ENCODE measurements at places on chromosomes 5 and 9.
A peak's percentile ranks its signal among the peaks of the same experiment; 100 is the strongest.

DNA sequence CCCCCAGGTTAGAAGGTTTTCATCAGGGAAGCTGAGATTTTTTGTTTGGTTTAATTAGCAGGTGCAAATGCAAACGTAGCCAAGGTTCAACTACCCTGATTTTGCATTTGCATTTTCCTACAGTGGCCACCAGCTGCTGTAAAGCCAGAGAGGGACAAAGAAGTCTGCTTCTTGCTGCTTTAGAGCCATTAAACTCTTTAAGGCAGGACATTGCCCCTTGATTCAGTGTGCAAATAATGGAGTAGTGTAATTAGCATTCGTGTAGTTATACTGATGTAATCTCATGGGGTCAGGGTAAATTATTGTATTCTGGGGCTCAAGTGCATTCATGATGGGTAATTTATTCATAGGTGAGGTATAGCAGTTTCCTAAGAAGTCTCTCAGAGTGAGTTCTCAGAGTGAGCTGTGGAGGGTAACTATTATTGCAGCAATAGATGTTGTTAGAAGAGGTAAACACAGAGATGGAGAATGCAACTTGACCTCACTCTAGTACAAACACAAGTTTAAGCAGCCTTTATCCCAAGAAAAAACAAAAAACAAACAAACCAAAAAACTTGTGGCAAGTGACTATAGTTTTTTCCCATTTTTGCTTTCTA, 526.5 kb downstream of the KIF4B start:
- DNase-seq = no peak

- DNase-seq = no peak
These were observed 7.2 kb upstream of the RPL26L1 start for GRCh38 chr5:172952034-172952511.

DNA sequence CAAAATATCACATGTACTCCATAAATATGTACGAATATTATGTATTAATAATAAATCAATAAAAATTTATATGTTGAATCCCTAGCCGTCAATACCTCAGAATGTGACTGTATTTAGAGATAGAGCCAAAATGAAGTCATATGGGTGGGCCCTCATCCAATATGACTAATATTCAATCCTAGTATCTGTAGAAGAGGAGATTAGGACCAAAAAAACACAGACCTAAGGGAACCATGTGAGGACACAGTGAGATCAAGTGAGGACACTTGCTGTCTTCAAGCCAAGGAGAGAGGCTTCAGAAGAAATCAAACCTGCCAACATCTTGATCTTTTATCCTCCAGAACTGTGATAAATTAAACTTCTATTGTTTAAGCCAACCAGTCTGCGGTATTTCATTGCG, 3.7 kb upstream of the AMACR start:
- DNase-seq = no peak

DNA sequence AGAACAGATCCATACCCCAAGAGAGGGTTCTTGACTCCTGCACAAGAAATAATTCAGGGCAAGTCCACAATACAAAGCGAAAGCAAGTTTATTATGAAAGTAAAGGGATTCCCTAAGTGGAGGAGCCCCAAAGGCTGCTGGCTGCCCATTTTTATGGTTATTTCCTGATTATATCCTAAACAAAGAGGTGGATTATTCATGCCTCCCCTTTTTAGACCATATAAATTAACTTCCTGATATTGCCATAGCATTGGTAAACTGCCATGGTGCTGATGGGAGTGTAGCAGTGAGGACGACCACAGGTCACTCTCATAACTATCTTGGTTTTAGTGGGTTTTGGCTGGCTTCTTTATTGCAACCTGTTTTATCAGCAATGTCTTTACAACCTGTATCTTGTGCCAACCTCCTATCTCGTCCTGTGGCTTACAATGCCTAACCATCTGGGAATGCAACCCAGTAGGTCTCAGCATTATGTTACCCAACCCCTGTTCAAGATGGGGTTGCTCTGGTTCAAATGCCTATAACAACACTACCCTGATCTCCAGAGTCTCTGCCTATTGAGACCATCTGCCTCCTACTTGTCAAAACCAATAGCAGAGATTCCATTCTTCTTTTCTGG, 154.4 kb upstream of the GRAMD2B start:
- no peak for DNase-seq

GRCh38 chr5:76764374-76764773, 48.4 kb downstream of the F2R start:
- DNase-seq = no peak

GRCh38 chr5:113487781-113488644, at the start of gene MCC:
MCC (minus strand) TSS chr5:113488453.
- DNase-seq = peak; percentile 88

- no peak for DNase-seq
These were observed 16.7 kb downstream of the TGFBR1 start for GRCh38 chr9:99121604-99122003.

DNA sequence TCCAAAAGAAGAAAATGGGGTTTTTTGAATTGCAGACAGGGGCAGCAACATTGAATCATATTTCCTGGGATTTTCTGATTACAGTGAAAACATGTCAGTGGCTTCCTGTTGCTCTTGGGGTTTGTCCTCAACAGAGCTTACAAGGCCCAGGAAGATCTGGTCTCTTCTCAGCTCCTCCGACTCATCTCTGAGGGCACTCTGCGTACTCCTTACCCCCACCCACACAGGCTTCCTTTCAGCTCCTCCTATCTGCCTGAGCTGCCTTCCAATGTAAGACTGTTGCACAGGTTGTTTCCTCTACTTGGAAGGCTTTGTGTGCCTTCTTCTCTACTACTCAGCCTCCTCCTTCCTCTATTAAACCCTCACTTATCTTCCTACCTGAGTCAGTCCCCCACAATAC, 245.1 kb upstream of the MEF2C start:
- DNase-seq = no peak

DNA sequence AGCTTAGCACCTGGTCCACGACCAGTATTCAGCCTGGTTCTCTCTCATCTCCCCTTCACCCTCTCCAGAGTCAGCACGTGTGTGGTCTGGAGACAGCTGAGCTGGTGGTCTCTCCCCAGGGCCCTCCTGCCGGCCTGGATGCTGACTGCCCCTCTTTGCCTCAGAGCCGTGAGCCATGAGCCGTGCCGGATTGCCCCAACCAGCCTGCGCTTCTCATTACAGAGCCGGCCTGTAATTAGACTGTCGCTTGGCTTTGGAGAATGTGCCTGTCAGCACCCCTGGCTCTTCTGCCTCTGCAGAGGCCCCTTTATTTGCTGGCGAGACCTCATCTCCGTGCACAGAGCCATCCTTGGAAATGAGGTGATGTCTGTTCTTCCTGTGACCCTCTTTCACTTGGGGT, 118.7 kb upstream of the BOD1 start:
- DNase-seq = no peak

- DNase-seq = no peak
These were observed 250.1 kb upstream of the TRPC7 start for GRCh38 chr5:136615251-136616119.

GRCh38 chr9:134318481-134318891, 7.8 kb upstream of the RXRA start:
- no peak for DNase-seq

DNA sequence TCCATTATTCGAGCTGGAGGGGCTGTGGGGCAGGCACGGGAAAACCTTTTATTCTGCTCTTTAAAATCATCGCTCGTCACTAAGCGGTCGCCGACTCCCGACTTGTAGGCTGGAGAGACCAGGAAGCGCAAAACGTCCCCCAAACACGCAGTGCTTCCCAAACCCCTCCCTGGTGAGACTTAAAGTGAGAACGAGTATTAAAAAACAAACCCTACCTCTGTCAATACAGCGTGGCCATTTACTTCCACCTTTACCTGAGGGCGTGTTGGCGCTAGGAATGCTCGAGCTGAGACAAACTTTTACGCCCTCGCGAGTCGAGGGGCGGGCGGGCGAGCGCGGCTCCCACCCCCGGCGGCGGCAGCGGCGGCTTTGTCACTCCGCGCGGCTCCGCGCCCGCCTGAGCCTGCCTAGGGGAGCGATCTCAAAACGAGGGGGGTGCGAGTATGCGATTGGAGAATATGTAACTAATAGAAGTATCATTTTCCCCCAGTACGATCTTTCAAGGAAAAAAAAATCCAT, at the start of gene NR2F1-AS1:
Gene NR2F1-AS1 (minus strand): TSS at position 293 of the 519 bp plus-strand sequence.
- DNase-seq = no peak

DNA sequence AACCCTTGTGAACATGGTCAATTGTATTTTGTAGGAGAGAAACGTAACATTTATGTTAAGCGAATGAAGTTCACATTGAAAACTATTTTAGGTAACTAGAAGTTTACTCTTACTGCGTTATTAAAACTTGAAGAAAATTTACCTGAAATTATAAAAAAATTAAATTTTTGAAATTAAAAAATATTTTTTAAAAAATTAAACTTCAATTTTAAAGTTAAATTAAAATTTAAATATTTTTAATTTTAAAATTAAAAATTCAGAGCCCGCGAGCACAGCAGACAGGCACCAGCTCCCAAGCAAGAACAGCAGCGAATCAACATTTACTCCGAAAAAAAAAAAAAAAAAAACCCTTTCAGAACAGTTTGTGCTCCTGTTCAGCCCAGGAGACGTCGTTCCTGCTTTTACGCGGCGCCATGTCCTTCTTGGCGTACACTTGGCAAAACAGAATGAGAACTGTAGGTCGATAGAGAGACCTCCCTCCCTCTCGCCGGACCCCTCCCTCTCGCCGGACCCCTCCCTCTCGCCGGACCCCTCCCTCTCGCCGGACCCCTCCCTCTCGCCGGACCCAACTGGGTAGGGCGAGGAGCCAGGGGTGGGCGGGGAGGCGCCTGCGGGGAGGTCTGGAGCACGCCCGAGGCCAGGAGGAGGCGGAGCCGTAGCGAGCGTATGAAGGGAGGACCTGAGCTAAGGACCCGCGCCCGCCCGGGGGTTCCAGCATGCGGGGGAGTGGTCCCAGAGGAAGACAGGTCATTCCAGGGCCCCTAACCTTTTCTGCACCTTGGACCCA, 235.8 kb downstream of the ROR2 start:
- peak; percentile 32 for DNase-seq

GRCh38 chr5:113524927-113525326, 11.4 kb downstream of the YTHDC2 start:
- no peak for DNase-seq

DNA sequence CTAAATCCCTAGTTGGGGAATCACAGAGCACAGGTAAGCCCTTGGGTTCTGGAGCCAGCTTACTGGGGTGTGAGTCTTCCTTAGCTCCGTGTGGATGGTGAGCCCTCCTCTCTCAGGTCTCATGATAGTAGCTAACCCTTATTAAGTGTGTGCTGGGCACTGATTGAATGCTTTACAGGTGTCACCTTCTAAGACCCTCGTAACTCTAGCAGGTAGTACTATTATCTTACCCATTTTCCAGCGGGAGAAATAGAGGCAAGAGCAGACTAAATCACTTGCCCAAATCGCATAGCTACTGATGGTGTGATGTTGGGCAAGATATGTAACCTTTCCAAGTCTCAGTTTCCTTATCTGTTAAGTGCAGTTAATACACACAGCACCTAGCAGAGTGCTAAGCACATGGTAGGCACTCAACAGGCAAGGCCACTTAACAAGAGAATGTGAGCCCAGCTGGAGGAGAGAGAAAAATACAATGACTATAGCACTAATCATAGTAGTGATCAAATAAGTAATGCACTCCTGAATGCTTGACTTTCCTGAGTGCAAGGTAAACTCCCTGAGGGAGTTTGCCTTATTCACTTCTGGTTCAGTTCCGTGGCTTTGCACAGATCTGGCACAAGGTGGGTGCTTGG, at the start of gene DCANP1:
Gene DCANP1 (minus strand): TSS at position 51 of the 632 bp plus-strand sequence. CDS start 240 bp downstream, outside the sequence.
- no peak for DNase-seq

DNA sequence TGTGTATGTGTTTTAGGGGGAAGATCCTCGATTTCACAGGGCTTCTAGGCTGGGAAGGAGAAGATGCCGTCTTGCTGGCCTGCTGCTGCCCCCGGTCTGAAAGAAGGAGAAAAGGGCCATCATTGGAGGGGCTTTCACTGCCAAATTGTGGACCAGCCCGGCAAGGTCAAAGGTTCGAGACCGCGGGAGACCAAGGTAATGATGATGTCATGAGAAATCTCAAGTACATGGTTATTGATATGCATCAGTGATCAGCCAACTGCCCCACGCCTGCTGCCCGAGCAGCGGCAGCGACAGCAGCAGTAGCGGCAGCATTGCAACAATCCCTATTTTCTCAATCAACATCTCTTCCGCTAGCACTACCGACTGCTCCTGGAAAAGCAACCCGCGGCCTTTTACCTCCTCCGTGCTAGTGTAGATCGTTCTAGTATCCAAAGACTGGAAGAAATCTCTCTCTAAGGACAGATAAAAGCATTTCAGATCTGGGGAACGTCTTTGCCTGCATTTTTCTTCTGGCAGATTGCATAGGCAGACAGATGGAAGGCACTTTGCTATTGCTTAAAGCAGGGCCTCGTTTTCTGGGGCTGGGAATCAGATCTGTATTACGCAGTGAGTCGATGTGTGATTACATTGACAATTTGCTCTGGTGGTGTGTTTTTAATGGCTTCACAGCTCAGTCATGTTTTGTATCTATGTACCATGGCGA, 215.3 kb downstream of the MEF2C start:
- no peak for DNase-seq

DNA sequence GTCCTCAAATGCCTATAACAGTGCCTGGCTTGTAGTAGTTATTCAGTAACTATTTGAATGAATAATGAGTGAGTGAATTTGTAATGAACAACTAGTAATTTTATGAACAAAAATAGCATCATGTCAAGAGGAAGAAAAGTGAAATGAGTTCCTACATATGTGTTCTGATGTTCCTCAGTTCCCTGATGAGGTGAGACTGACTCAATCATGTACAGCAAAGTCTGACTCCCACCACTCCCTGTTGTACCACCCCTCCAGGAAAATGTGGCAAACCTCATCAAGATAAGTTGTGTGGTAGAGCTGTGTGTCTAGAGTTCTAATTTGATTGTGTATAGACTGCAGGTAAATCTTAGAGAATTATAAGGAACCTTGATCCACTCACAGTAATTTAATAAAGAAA, 201.6 kb downstream of the GOLPH3 start:
- no peak for DNase-seq

GRCh38 chr5:73513996-73514395, 15.8 kb downstream of the BTF3 start:
- no peak for DNase-seq

- no peak for DNase-seq
These were observed 380.5 kb downstream of the RAB3C start for GRCh38 chr5:58963361-58963760.

DNA sequence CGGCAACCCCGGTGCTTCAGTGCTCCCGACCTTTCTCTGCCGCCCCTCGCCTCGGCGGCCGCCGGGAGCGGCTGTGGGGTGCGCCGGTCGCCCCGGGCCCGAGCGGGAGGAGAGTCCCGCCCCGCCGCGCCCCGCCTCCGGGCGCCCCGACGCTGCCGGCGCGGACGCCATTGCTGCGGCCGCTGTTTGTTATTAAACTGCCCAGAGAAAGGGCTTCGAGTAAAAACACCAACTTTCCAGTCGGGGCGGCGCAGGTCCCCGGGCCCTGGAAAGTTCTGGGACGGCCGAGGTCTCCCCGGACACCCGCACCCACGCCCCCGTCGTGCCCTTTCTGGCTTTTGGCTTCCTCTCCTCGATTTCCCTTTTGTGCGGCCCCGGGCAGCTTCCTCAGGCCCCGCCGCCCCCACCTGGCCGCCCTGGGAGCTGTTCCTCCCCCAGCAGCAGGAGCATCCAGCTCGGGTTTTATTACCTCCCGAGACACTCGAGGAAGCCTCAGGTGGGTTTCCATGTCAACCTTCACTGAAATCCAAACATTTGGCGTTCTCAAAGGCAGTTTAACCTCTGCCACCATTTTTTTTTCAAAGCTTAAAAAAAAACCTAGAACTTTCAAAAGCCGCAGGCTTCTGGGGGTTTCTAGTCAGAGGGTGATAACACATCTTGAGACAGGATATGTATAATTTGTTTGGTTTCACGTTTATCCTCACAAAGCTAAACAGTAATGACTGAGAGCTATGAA, 334.4 kb downstream of the CWC27 start:
- no peak for DNase-seq

- DNase-seq = no peak
These were observed 20.9 kb downstream of the GIN1 start for GRCh38 chr5:103098993-103099392.

Measured in AG04450 (cell line).